ENCODE measurements at places on chromosomes 12 and 14.
A peak's percentile ranks its signal among the peaks of the same experiment; 100 is the strongest.

DNA sequence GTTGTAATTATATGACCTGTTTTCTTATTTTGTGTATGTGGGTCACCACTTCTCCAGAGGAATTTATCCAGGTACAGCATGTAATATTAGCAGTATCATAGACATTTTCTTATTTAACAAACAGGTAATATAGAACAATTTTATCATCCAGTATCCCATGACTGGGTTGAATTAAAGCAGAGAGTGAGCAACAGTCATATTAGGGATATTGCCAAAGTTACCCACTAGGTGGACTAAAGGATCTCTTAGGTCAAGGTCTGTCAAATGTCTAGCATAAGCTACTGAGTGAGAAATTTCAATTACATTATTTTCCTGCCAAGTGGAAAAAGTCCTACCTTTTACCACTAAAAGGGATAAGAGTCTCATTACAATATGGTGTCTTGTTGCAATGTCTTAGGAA is 62.1 kb upstream of the TRIM9 start:
- no peak for DNase-seq

DNA sequence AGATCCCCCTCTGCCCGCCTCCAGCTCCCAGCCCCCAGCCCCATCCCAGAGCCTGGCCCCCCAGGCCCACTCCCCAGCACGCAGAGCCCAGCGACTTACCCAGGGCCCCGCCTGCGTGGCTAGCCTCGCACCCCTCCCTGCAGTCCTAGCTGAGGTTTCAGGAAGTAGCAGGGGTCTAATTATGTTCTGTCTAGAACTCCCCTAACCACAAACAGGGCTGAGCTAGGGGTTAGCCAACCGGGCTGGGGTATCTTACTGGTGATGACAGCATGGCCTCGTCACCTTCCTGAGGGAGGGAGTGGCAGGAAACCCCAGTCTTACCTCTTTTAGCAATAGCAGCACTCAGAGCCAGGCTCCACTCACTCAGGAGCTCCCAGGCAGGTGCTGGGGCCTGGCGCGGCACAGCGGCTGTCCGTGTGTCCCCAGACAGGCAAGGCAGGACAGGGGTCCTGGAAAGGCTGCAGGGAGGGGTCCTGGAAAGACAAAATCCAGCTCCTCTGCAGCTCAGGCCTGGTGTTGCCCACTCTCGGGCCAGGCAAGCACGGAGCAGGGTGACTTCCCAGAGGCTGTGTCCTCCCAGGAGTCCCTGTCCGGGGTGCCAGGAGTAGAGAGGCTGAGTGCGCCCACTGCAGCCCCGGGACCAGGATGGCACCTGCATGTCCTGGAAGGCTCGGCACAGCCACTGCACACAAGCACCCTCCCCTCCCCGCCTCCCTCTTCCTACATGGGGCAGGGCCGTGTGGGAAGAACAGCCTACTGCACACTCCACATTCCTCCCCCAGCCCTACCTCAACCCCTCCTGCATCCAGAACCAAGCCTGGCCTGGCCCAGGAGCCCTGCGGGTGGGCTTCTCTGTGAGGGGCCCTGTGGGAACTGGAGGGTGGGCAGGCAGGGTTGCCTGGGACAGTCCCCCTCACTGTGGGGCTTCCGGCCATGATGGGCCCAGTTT is at the start of gene GPR132:
Gene GPR132, minus strand, starts transcription at position 151 of the 949 bp plus-strand sequence. CDS start 10,010 bp downstream, outside the sequence.
- peak; percentile 85 for DNase-seq

- DNase-seq = no peak
These were observed 285.0 kb upstream of the RTL1 start for GRCh38 chr14:101188571-101188915.

- DNase-seq = no peak
These were observed 28.7 kb downstream of the CCDC59 start for GRCh38 chr12:82329508-82329907.

- peak; percentile 71 for DNase-seq
These were observed 18.1 kb downstream of the VSX2 start for GRCh38 chr14:74257078-74257940.

DNA sequence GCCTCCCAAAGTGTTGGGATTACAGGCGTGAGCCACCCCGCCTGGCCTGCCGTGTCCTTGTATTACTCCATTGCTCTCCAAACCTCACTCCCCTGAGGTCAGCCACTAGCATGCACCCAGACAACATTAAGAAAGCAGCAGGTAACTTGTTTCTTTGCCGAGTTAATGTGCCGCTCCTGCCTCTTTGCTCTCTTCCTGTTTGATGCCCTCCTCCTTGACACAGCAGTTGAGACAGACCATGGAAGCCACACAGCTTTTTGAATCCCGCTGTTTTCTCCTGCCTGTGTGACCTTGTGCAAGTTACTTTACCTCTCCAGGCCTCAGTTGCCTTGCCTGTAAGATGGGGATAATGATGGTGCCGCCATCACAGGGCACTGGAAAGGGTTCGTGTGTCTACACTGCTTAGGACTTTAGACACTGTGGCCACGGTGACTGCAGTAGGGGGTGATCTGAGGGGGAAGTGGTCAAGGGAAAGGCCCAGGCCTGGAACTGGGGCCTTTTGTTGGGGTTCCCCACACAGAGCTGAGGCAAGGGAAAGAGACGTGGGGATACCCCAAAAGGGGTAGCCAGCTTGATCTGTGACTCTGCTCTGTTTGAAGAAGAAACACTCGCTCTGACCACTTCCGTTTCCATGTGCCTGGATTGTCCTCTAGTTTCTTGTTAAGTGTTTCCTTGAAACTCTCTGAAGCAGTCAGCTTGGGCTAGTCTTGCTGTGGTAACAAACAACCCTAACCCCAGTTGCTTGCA is 69.3 kb downstream of the RIN3 start:
- DNase-seq = peak; percentile 62

DNA sequence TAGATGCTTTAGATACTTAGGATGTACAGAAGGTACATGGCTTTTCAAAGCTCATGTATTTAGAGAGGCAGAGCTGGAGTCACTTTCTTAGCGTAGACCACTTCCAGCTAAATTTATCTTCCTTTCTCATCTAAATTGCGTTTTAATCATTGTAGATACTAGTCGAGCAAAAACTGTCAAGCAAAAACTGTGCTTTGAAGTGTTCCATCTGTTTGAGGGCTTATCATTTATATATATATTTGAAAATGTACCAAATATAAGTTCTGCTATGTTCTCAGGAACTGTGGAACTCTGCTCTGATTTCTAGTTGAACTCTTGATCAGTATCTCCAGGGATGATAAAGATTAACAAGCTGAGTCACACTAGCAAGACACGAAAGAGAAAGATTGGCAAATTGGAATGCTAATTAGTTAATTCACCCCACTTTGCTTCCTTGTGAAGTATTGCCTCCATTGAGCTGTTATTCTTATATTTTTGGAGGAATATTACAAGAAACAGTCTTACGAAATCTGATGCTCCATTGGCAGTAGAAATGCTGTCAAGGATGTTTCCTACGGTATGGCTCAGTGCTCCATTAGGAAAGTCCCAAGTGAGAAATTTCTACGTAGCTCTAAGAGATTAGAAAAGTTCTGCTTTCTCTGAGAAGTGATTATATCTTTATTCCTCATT is 310.7 kb downstream of the AEBP2 start:
- DNase-seq = no peak

DNA sequence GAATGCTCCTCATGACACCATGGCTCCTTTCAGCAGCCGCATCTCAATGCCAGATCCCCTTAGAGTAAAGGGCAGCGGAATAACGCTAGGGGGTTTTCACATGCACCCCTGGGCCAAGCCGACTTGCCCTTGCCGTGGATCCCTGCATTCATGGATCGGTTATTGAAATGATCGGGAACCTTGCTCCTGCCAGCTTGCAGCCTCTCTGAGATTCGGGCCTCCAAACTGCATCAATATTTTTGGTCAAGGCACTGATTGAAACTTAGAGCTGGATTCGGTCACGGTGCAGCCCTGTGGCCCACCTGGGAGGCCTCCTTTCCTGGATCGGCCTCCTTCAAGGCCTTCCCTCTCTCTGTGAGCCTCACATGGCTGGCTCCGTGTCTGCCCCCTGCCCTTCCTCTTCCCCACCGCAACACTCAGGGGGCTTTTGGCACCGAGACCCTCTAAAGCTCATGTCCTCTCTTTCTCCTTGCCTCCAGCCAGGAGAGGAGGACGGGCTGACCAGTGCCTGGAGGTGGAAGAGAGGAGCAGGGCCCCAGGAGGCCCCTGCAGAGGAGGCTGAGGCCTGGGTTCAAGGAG is 1.8 kb downstream of the PTPN6 start:
- peak; percentile 40 for DNase-seq

- DNase-seq = no peak
These were observed 516 bp downstream of the ANKRD9 start for GRCh38 chr14:102508774-102509745.

- DNase-seq = no peak
These were observed 173.5 kb upstream of the DYRK2 start for GRCh38 chr12:67474934-67475620.

- no peak for DNase-seq
These were observed 6.6 kb downstream of the C14orf180 start for GRCh38 chr14:104585966-104586697.

DNA sequence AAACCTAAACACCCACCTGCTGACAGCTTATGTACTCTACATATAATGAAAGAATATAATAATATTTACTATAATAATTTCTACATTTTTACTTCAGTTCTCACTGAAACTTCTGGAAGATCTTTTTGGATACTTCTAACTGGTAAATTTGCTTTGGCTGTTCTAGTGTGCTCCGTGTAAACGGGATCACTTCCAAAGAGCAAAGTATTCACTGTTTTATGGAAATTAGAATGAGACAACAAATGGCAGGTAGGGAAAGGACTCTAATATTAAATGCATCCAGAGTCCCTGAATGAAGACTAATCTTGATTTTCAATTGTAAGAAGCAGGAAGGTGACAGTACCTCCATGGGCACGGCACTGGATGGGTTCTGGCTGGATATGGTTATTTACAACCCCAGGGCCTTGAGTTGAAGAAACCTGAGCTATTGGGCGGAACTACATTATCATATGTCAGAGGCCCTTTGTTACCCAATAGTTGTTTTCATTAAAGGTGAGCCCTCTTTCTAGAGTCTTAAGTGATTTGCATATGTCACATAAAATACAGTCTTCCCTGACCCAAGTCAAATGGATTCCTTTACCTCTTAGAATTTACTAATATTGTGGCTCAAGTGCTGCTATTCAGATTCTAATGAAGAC is 10.7 kb downstream of the ERP29 start:
- DNase-seq = no peak

- peak; percentile 20 for DNase-seq
These were observed 62.8 kb downstream of the HRK start for GRCh38 chr12:116818341-116818856.

DNA sequence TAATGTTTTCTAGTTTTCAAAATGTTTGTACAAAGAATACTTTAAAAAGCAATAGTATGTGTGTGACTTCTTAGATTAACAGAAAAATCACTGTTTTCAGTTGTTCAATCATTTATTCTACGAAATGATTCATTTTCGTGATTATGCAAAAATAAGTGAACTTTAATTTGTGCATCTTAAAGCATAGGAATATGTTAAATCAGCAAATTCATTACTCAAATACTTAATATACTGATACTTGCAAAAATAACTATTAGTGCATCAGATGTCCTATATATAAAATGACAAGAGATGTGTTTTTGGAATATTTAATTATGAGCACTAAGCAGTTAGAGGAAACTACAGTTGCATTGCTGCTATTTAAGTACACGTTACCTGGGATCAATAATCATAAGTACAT is 11.0 kb downstream of the SOX5 start:
- DNase-seq = no peak

- DNase-seq = no peak
These were observed 111.0 kb upstream of the PZP start for GRCh38 chr12:9319044-9319841.

GRCh38 chr14:89304972-89305703 is 111.9 kb downstream of the FOXN3 start:
- no peak for DNase-seq

DNA sequence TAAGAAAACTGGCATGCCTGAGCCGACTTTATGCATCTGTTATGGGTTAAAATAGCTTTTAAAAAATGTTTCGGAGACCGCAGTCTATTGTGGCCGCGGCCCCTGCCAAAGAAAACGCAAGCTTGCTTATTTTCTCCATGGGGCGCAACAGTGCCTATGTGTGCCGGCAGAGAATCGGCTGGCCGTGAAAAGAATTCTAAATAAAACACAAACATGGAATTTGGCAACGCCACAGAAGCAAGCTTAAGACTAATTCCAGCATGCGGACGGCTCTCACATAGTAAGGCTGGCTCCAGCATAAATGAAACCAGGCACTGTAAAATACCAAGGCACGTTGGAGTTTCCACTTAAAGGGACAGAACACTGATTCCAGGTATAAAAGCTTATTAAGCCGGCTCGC is 56.7 kb downstream of the BCL11B start:
- DNase-seq = no peak

Measured in activated naive CD8-positive, alpha-beta T cell treated with anti-CD3 and anti-CD28 coated beads, Interleukin-2, amount 50 U/mL, for 24 hours (primary cell).